ENCODE measurements at places on chromosomes 1 and 21. TPM values are rescaled to one million over a fixed set of nuclear protein-coding genes. Genes with fewer than 3 reads are reported as not detected.

Gene CCDC181
- total RNA-seq = 2.1 TPM

- no peak for DNase-seq
These were observed 105.1 kb downstream of the LRIG2 start for GRCh38 chr1:113178106-113178505.

- DNase-seq = no peak
These were observed 3.1 kb upstream of the NCF2 start for GRCh38 chr1:183593356-183593755.

- no peak for DNase-seq
These were observed 4.0 kb upstream of the DMRTA2 start for GRCh38 chr1:50427086-50427817.

DNA sequence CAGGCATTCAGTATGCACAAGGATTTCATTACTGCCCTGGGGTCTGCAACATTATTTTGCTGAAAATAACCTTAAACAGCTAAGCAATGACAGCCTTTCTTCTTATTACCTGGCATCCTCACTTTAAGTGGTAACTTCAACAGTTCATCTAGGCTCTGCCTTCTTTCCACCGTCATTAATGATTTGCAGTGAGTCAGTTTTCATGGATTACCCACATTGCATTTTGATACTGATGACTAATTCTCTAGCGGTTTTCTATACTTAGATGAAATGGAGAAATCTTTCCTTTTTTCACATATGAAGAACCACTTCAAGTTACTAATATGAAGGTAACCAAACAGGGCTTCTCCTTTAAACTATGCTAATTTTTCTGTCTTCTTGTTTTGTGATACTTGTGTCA lies 226.9 kb upstream of the TMPRSS15 start:
- DNase-seq = no peak

DNA sequence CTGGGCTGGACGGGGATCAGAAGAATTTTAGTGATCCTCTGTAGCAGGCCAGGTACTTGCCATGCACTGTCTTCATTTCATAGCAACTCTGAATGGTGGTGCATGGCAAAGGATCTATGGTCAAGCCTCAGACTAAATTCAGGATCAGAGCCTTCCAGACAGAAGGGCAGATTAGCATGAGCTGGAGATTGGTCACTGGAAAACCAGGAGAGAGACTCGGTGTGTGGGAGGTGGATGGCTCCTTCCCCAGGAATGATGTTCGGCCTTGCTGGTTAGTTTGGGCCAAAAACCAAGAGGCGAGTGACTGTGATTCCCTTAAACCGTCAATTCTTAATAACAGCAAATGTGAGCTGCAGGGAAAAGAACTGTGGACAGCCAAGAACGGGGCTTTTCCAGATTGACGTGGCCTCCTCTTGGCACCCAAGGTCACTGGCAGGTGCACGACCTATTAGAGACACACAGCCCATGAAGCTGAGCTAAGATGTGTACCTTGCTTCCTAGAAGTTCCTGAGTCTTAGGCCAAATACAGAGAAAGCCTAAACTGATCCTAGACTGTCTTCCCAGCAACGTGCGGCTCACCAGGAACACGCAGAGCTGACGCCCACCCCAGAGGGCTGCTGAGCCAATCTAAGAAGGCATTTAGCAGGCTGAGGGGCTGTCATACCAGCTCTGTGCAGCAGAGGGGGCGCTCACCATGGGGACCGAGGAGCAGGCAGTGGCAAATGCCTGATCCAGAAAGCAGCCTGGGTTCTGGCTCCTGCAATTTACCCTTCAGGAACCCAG lies 18.5 kb downstream of the ALDH4A1 start:
- DNase-seq = peak; percentile 86

GRCh38 chr1:85884372-85885035 lies 176.3 kb upstream of the ZNHIT6 start:
- DNase-seq = no peak

Data from sciatic nerve (tissue), 2 donors.